ENCODE measurements at places on chromosomes 1 and 21.

DNA sequence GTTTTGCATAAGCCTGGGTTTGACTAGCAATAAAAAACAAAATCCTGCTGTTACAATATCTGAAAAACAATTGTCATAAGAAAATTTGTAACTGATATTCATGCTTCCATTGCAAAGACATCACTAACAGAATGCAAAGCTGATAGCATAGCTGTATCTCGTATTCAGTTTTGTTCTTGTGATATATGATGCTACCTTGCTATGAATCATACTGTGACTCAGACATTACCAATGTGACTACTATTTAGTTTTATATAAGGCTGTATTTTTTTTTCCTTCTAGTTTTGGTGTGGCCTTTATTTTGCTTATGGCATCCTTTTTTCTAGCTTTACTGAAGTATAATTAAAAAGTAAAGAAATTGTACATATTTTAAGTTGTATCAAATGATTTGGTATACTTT lies 1381.8 kb downstream of the MRPL39 start:
- no peak for DNase-seq

DNA sequence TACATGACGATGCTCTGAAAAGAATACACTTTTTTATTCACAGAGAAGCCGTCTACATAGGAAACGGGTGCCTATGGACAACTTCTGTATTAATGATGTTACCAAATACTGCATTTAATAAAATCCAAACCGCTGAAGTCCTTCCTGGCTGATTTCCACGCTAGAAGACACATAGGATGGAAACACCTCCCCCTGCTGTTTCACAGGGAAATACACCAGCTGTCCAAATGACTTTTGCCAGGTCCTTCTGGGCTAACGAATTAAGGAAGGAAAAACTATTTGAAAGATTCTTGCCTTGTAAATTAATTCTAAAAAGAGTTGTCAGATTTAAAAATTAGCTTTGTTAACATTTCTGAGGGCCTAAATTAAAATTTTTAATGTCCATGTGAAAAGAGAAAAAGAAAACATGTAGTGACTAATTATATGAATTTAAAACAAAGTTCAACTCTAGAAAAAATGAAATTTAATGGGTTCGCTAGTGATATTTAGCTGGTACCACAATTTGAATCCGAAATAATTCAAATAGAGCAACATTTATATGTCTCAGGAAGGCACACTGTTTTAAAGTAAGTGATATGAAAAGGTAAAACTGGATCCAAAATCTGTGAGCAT lies 146.0 kb downstream of the RERE start:
- no peak for DNase-seq

DNA sequence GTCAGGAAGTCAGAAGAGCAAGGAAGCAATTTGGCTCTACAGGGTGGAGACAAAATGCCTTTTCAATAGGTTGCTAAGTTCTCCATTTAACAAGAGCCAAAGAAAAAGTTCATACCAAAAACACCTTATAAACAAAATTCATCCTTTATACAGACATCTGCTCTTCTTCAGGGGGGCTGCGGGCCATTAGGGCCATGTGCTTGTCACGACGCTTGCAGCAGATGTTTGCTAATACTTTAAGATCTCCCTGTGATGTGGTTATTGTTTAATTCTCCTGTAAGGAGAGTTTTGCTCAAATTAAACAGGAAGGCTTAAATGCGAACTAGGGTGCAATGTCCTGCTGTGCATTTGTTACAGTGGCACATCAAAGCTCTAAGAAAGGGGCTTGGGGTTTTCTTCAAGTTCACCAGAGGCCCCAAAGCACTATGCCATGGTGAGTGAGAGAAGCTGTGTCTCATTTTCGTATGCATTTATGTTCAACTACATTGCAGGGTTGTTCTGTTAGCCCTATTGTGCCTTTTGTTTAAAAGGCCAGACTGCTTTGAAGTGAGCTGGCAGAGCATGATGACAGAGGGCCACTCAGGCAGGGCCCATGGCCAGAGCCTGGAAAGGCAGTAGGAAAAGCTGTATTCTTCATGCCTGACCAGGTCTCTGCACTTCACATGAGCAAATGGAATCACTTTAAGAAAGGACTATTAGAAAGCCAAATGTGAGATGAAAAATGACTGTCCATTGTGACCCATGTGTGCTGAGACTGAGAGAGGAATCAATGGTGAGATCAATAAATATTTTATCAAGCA lies 24.8 kb upstream of the NTPCR start:
- no peak for DNase-seq

DNA sequence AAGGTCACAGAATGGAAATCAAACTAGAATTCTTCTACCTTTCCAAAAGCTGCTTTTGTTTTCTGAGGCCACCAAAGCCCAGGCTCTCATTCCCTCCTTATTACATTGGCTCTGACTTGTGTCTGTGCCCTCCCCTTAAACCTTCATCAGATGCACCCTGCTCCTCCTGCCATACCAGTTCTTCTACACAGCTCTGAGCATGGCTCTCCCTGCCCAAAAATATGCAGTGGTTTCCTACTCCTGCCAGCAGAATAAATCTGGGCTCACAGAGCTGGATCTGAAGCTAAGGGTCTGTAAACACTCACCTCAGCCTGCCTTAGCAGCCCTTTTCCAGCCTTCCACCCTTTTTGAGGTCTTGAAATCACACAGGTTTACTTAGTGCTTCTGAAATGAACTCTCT lies 55.0 kb downstream of the TTC3 start:
- no peak for DNase-seq

GRCh38 chr1:66535061-66535460 lies 1.1 kb downstream of the SGIP1 start:
- DNase-seq = no peak

DNA sequence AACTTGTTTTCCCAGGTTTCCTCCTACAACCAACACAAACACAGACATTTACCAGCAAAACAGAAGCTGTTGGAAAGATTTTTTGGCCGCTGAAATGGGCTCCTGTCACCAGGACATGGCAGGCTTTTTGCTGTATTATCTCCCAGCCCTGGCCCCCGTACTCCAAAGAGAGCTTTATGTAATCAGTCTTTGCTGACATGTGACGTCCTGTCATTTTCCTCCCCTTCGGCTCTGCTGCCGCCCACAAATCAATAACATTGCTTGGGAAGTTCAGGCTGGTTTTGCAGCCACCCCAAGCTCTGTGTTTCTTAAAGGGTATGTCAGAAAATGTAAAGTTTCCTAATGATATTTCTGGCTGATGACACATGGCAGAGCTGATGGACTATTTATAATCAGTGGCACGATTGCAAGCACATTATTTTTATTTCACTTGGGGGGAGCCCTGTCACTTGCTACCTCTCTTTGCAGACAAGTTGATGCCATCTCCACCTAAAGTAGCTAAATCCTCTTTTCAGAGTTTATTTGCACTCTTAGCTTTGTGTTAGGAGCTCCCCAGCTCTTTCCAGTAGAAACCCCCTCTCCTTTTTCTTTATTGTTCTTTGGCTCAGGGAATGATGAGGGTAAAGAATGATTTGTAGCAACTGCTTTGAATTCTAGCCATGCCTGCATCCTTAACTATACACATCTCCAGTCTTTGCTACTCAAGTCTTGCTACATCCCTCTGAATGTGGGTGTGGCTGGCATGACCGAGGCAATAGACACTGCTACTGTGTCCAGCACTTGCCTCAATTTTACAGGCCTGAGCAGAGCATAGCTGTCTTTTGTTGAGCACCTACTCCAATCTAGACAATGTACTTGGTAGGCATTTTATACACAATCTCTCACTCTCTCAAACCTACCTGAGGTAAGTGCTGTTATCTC lies 67.3 kb downstream of the ELAVL4 start:
- DNase-seq = no peak

GRCh38 chr1:230230948-230231773 lies 164.1 kb downstream of the GALNT2 start:
- DNase-seq = no peak

GRCh38 chr1:229164348-229164747 lies 106.6 kb upstream of the RAB4A start:
- no peak for DNase-seq

- no peak for DNase-seq
Observed at GRCh38 chr1:39501666-39502065, 10.2 kb downstream of the BMP8A start.

DNA sequence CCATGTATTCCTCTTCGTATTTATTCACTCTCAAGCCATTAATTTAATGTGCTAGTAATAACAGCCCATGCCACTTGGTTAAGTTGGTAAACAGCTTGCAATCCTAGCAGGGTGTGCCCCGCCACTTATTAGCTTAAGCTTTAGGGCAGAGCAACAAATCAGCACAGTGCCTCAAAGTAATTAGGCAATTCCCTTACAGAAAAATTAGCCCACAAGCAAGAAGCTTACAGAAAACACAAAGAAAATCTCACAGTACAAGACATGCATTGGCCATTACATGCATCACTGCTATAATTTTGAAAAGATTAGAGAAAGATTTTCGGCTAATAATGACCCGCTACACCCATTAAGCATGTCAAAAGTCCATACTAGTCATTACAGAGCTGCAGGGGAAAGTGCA lies 47.6 kb downstream of the TGFB2 start:
- DNase-seq = no peak

GRCh38 chr1:117607471-117607870 lies 1.6 kb downstream of the TENT5C start:
- no peak for DNase-seq

- DNase-seq = no peak
Observed at GRCh38 chr1:12433323-12434053, 184.5 kb downstream of the DHRS3 start.

DNA sequence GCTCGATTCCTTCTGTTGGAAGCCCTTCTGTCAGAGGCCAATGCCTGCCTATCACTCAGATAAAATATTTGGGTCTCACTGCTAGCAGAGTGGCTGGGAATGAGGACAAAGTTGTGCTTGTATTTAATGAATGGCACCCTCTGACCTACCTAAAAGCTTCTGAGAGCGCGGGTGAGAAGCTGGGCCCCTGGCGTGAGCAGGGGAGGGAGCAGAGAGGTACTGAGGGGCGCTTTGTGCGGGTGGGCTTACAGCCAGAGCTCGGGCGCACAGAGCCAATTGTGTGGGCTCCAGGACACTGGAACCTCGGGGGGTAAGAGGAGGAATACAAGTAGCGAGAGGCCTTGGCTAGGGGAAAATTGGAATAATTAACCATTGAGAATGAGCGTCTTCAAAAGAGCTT lies 32.3 kb downstream of the PCAT6 start:
- no peak for DNase-seq

DNA sequence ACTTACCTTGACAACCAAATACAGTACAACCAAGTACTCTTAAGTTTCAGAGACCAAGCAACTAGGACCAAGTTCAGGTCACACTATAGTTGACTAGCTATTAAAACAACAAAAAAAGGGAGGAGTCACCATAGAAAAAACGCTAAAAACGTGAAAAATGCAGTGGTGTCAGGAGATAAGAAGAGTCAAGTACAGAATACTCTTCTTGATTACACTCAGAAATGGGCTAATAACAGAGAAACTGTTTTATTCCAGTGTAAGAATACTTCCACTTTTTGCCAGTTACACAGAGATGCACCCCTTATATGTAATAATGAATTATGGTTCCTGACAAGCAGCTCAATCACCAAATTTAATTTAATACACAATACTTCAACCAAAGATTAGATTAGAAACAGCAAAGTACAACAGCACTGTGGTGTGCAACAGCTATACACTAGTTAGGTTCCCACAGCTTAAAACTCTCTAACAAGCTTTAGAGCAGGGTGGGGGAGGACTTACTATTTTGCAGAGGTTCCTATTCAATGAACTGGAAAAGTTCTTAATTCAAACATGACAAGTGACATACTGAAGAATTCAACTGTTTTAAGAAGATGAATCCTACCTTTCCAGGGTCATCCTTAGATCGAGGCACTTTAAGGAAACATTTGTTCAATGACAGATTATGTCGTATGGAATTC lies 70.4 kb downstream of the FOXJ3 start:
- DNase-seq = no peak

DNA sequence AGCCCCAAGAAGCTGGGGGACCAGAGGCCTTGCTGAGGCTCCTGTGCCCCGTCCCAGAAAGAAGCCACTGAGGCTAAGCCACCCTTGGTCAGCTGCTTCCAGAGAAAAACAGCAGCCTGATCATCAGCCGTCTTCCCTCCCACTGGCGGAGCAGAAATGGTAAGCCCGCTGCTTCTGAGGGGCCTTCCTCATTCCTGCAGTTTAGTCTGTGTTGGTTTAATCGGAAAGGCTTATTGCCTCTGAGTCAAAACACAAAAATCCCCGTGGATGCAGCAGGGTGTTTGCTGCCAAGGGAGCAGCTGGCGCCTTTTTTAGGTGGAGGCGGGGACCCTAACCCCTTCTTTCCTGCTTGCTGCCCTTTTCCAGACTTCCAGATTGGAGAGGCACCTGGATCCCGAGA lies 33.9 kb downstream of the SPSB1 start:
- no peak for DNase-seq

- no peak for DNase-seq
Observed at GRCh38 chr1:197515421-197515820, 247.4 kb downstream of the CRB1 start.

DNA sequence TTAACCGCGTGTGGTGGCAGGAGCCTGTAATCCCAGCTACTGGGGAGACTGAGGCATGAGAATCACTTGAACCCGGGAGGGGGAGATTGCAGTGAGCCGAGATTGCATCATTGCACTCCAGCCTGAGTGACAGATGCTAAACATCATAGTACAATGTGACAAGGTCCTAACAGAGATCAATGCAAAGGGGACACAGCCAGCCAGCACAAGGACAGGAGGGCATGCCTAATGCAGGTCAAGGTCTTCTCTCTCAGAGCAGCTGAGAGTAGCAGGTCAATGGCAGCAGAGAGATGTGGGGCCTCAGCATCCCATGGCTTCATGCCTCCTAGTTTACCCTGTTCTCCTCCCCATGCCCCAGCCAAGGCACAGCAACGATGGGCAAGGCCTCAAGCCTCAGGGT lies 3.0 kb upstream of the SMIM11 start:
- no peak for DNase-seq

GRCh38 chr1:163730411-163730821 lies 408.7 kb downstream of the NUF2 start:
- no peak for DNase-seq

GRCh38 chr21:44556879-44557278 lies 1.7 kb downstream of the KRTAP10-3 start:
- DNase-seq = no peak

DNA sequence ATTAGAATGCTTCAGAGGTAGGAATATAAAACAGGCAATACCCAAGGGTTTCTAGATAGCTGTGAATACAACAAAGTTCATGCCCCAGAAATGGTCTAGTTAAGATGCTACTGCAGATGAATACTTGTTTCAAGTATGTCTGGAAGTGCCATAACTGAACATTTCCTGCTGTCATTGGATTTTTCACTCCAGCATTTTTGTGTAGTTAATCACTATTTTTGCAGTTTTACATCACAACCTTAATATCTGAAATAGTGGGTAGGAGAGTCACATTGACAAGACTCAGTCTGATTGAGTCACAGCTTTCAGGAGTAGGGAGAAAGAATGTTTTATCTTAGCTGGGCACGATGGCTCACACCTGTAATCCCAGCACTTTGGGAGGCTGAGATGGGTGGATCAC lies 126.4 kb upstream of the C1orf21 start:
- DNase-seq = no peak

- no peak for DNase-seq
Observed at GRCh38 chr1:87853576-87854351, 525.1 kb downstream of the LMO4 start.

Measured in upper lobe of right lung (tissue), 1 donor.